ENCODE measurements at places on chromosomes 11 and 22.
A peak's percentile ranks its signal among the peaks of the same experiment; 100 is the strongest.

DNA sequence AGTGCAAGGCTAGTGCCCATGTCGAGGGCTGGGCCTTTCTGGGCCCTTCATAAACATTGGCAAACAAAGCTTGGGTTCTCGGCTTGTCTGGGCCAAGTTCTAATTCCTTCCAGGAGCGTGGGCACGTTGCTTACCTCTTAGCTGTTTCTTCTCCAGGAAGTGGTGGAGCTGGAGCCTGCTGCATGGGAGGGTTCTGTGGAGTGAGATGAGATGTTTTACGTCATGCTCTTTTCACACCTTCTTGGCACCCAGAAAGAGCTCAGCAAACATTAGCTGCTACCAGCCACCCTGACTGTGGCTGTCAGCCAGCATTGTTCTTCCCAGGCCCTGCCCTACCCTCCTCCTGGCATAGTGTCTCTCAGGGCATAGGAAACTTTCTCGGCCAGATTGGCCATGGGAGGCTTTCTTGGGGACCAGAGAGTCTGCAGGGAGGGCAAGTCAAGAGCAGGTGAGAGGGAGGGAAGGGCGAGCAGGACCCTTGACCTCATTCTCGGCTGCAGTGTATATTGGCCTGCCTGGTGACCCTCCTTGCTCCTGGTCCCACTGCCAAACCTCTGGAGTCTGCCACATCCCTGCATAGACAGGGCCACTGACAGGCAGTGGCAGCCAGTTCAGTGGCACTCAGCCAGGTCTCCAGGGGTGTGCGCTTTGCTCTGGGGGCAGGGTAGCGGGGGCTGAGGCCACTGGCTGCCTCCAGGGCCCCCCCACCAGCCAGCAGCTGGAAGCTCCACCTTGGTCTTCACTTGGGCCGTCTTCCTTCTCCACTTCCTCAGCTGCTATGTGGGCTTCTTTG, 98.8 kb downstream of the BCR start:
- no peak for DNase-seq

- no peak for DNase-seq
Measured at GRCh38 chr11:119888119-119888518, 159.1 kb upstream of the NECTIN1 start.

GRCh38 chr11:60971520-60971919, at the start of gene CD6:
Gene CD6, plus strand, starts transcription at chr11:60971680. Its CDS starts 186 bp downstream, at chr11:60971866.
- DNase-seq, result peak; percentile 56

- no peak for DNase-seq
Measured at GRCh38 chr22:44721213-44721612, 19.2 kb downstream of the PRR5 start.

GRCh38 chr22:20111045-20111688, 4.7 kb upstream of the RANBP1 start:
- DNase-seq, result no peak

GRCh38 chr11:69351460-69351859, 57.5 kb downstream of the MYEOV start:
- DNase-seq, result no peak

- DNase-seq, result no peak
Measured at GRCh38 chr22:28232204-28232603, 313.1 kb upstream of the PITPNB start.

DNA sequence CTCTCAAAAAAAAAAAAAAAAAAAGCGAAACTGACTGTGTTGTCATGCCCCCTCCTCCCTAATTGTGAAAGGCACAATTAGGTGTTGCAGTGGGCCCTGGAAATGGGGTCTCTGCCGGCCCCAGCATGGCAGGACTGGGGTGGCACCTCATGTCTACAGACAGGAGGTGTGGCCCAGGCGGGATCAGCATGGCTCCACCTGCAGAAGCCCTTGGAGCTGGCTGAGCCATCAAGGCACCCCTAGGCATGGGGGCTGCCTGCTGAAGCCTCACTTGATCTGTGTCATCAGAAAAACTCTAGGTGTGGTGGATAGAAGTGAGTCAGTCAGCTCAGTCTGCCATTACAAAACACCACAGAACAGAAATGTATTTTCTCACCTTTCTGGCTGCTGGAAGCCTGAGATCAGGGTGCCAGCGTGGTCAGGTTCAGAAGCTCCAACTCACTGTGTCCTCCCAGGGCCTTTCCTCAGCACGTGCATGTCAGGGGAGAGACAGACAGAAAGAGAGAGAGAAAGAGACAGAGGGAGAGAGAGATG, 10.1 kb upstream of the B4GALNT4 start:
- no peak for DNase-seq

- DNase-seq, result no peak
Measured at GRCh38 chr11:26021017-26021416, 310.9 kb upstream of the ANO3 start.

DNA sequence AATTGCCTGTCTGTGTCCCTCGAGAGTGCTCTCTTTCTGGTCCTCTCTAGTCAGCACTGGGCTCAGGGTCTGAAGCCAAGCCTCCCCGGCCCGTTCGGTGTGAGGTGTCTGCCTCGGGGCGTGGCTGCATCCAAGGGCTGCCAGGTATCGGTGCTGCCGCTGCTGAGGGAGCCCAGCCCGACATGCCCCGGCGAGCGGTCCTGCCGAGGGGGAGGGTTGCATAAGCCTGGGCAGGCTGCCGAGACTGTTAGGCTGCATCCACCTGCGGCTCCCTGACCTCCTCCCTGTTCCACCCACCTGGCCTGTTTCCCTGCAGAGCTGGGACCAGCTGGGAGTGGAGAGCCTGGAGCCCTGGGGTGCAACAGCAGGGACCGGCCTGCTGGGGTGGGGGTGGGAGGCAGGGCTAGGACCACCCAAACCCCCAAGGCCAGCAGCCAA, 6.3 kb downstream of the OVOL1 start:
- DNase-seq, result no peak

DNA sequence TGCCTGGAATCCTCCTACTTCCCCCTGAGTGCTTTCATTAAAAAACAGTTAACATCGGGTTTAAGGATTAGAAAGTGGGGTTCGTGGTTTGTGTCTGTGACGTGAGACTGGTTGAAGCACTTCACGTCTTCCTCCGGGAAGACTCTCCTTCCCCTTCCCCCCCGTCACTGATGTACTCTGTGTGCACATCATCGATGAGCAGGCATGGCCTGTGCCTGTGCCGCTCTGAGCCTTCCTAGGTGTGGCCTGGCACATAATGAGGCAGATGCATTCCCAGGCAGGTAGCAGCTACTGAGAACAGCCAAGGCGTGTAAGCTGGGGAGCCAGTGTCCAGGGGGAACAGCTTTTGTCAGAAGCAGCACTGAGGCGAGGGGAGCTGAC, 93.8 kb downstream of the BCR start:
- DNase-seq, result no peak

GRCh38 chr11:119673759-119674336, 55.2 kb downstream of the NECTIN1 start:
- no peak for DNase-seq

- DNase-seq, result no peak
Measured at GRCh38 chr11:96317571-96317970, 25.4 kb downstream of the MAML2 start.

GRCh38 chr11:77441426-77441825, 32.5 kb downstream of the PAK1 start:
- no peak for DNase-seq
